ENCODE measurements at places on chromosomes 6 and 20.

- no peak for DNase-seq
These were observed 275.0 kb upstream of the FLRT3 start for GRCh38 chr20:14612391-14612790.

- DNase-seq = peak; percentile 61
These were observed 20.1 kb downstream of the RNF24 start for GRCh38 chr20:3995067-3995748.

DNA sequence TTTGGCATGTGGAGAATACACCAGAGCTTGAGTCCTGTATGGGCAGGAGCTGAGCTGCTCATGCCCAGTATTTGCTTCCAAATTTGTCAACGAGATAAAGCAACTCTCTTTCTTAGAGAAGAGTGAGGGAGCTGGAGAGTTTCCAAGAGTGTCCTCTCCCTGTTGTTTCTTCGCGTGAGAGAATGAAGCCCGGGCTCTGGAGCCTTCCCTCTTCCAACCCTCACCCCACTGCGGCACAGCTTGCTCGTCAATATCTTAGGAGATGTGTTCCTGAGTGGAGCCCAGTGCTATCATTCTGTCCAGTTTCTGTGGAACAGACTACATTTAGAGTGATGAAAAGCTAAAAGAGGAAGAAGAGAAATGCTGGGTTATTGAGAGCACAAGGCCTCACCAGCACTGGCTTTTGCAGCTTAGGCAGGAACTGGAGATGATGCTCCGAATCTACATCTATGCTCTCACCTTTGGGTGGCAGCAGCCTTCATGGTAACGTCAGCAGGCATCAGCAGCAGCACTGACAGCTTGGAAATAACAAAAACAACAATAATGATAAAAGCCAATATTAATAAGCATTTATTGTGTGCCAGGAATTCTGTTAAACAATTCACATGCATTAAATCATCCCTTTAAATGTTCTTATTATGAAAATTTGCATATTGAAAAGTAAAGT is 66.5 kb upstream of the TFB1M start:
- DNase-seq = no peak

GRCh38 chr20:13250251-13250650 is 29.2 kb downstream of the ISM1 start:
- no peak for DNase-seq

DNA sequence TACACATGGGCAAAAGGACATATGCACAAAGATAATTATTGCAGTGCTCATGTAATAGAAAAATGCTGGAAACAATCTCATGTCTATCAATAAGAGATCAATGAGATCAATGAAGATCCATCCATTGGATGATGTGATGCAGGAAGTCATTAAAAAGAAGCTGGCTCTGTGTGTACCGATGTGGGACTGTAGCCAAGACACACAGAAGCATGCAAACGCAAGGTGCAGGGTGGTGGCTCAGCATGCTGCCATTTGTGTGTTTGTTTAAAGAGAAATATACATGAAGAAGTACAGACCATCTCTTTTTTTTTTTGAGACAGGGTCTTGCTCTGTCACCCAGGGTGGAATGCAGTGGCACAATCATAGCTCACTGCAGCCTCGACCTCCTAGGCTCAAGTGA is 33.1 kb upstream of the KCNB1 start:
- no peak for DNase-seq

GRCh38 chr6:13688692-13689196 is 22.9 kb downstream of the RANBP9 start:
- no peak for DNase-seq

DNA sequence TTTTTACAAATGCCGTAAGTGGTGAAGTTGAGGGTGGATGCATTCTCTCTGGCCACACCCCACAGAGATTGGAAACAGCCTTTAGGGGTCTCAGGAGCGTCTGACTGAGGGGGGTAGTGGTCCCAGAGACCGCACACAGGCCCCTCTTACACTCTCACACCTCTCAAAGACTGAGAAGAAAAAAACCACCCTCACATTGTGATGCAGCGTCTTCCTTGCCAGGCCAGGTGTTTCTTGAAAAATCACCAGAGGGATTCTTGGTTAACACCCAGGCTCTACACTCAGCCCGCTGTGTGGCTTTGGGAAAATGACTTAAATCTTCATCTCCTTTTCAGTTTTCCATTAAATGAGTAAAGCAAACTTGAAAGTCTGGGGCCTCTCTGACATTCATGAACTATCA is 115.8 kb upstream of the SPTLC3 start:
- no peak for DNase-seq

- DNase-seq = no peak
These were observed 155.1 kb downstream of the EYA2 start for GRCh38 chr20:47049771-47050170.

- no peak for DNase-seq
These were observed 108.5 kb upstream of the KCNK16 start for GRCh38 chr6:39430871-39431523.

DNA sequence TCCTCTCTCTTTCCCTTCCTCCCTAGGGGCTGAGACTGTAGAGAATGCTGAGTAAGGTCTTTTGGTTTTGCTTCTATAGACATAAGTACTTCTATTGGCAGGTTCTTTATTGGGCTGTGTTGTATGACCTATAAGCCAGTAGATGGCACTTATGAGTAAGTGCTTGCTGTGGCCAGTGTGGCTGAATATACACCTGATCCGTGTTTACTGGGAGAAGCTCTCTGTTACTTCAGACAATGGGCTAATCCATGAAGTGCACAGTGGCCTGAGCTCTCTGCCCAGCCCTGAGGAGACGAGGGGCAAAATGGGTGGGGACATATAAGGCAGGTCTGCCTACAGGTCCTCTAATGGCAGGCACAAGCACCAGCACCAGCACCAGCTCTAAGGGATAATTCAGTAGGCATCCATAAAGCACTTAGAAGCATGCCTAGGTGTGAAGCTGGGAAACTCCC is 610.3 kb downstream of the RNF144B start:
- no peak for DNase-seq

DNA sequence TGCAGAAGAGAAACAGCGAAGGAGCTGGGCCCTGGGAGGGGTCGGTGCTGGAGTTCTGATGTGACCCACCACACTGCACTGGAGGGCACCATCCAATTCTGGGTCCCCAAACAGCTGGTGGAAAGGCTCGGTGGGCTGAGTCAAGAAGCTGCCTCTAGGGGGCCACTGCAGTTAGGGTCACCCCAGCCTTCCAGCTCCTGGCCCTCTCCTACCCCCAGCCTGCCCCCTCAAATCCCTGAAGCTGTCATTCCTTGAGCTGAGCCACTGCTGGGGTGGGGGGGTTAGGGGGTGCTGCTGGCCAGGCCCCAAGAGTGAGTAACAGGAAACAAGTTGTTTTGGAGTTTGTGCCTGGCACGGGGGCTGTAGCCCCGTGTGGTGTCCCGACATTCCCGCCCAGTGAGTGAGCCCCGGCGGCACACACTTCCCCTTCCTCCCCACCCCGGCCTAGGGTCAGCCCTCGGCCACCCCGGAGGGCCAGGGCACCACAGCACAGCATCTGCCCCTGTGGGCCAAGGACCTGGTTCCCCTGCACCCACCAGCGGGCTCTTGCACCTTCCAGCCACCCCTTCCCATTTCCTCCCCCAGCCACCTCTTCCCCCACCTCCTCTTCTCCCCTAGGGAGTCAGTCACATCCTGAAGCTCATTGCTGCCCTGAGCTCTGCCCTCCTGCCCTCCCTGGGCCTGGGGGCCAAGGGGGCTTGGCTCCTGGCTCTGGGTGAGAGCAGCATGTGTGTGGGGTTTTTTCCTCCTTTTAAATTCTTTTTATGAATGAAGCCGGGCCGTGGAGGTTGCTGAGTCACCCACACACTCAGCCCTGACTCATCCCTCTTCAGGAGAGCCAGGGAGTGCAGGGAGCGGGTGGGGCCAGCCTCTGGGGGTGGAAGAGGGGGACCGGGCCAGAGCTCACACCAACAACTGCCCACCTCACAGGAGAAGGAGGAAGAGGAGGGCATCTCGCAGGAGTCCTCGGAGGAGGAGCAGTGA is 4.6 kb downstream of the SMIM29 start:
- DNase-seq = peak; percentile 67

DNA sequence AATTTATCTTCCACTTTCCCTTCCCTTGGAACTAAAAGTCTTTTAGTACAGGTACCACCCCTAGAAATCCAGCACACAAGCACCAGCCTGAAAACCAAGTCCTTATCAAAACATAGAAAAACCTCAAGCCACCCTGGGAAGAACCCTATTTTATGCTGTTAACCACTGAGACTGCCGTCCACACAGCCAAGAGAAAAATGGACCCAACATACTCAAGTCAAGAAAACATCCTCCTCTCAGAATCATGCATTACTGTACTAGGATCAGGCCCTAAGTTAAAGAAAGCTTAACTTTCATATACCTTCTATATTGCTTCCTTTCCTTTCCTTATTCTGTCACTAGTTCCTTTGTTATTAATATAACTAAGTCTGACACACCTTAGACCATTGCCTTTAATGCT is 16.9 kb upstream of the GOPC start:
- DNase-seq = no peak

- DNase-seq = no peak
These were observed 120.4 kb downstream of the LRRC1 start for GRCh38 chr6:53915026-53915691.

- DNase-seq = no peak
These were observed 33.7 kb upstream of the ME1 start for GRCh38 chr6:83464381-83465140.

DNA sequence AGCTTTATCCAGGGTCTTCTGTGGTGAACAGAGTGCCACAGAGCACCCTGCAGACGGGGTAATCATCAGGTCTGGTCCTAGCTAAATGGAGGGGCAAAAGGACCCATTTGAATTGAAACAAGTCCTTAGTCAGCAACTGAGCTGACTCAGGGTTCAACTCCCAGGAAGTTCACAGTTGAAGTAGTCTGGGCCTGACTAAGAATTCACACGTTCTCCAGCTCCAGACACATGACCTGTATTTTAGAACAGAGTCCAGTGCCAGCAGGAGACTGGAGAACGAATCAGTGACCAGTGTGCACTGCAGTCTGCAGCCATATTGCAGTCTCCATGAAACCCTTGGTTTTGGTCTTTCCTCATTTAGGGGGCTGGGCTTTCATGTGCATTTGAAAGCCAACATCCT is 85.2 kb downstream of the ELOVL4 start:
- DNase-seq = no peak

- DNase-seq = no peak
These were observed 110.1 kb downstream of the PREP start for GRCh38 chr6:105292689-105293339.

GRCh38 chr20:40422656-40423055 is 266.4 kb downstream of the MAFB start:
- DNase-seq = no peak

DNA sequence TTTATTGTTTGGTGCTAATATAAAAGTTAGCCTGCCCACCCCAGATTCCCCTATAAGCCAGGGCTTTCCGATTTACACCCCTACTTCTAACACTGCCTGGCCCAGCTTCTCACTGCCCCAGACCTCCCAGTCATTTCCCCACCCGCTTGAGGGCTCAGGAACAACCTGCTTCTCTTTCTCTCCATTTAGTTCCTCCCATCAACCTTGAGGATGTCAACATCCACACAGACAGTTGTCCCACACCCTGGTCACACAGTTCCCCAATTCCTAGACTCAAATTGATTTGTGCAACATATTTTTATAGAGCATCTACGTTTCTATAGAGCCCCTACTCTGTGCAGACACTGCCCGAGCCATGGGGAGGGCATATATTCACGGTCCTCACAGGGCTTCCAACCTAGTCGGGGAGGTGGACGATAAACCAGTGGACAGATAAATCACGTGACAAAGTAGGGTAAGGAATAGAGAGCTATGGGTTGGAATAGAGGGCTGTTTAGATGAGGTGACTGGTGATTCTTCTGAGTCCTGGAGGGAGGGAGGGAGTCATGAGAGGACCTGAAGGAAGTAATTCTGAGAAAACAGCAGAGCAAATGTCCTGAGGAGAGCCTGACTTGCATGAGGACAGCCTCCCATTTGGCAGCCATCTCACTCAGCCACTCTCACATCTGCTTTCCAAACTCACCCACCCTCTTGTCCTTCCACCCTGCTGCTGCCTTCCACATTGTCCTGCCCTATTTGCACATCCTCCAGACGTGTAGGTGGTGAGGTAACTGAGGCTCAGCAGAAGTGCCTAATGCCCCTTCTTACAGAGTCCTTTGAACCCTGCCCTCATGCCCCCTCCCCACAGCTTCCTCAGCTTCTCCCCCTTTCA is 6.3 kb downstream of the GABRR2 start:
- no peak for DNase-seq

- no peak for DNase-seq
These were observed 231.9 kb downstream of the PKHD1 start for GRCh38 chr6:51855310-51856082.

DNA sequence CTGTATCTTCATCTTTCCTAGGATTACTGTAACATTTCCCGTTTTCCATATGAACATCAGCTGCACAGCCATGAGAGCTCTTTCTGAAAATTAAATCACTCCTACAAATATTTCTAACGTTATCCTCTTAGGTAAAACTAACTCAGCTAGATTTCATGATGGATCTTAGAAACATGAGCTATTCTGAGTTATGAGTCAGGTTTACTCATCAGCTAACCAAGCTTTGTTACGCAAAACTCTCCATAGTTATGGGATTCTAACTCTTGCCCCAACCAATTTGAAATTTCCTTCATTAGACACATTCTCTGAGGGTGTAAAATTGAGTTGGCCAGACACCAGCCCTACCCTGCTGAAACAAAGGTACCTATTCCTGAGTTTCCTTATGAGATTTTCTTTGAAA is 14.0 kb downstream of the DEFB110 start:
- no peak for DNase-seq

- no peak for DNase-seq
These were observed 177.2 kb downstream of the CLIC5 start for GRCh38 chr6:45838451-45838850.

DNA sequence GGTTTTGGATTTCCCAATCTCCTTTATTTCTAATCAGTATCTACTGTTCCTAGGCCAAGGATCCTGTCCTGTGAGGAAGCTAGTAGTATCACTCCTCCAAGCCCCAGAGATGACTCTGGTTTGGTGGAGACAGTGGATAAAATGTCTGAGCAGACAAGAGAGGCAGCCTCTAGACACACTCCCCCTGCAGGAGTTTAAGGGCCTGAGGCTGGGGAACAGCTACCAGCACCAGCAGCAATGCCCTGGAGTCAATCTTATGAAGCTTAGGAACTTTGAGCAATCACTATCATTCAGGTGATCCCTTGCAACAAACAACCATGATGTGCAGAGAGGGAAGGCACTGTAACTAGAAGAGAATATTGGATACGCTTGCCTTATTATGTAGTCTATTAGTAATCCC is 384.7 kb upstream of the ID4 start:
- DNase-seq = no peak

DNA sequence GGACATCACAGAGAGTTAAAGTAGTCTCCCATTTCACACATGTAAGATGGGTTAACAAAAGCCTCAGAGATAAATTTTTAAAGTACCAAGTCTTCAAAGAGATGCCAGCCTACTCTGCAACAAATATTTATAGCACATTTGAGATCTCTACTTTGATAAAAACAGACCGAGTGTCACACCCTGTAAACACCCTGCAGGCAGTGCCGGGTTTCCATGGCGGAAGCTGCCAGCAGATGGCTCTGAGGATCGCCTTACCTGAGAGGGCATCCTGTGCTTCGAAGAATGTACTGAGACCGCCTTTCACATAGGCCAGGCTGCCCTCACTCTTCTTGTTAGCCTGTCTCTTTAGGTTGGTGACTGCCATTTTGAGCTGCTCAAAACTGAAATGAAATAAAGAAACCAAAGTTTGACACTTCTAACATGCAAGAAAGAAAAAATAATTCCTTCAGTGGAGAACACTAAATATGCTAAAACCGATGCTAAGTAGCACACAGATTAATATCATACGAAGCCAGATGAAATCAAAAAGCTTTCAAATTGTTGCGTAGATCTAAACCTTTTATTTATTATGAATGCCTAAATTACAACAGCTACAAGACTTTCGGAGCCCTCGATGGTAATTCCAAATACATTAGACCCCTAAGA is 39.3 kb downstream of the HUS1B start:
- no peak for DNase-seq
